ENCODE measurements at places on chromosomes 12 and 14.

GRCh38 chr14:91302391-91302790 is 57.9 kb upstream of the GPR68 start:
- DNase-seq, result no peak

GRCh38 chr14:69247676-69248440 is 12.1 kb upstream of the GALNT16 start:
- DNase-seq, result no peak

GRCh38 chr12:96751626-96752025 is 155.4 kb upstream of the NEDD1 start:
- no peak for DNase-seq

- no peak for DNase-seq
These were observed 47.6 kb downstream of the DCAF5 start for GRCh38 chr14:69105326-69105725.

DNA sequence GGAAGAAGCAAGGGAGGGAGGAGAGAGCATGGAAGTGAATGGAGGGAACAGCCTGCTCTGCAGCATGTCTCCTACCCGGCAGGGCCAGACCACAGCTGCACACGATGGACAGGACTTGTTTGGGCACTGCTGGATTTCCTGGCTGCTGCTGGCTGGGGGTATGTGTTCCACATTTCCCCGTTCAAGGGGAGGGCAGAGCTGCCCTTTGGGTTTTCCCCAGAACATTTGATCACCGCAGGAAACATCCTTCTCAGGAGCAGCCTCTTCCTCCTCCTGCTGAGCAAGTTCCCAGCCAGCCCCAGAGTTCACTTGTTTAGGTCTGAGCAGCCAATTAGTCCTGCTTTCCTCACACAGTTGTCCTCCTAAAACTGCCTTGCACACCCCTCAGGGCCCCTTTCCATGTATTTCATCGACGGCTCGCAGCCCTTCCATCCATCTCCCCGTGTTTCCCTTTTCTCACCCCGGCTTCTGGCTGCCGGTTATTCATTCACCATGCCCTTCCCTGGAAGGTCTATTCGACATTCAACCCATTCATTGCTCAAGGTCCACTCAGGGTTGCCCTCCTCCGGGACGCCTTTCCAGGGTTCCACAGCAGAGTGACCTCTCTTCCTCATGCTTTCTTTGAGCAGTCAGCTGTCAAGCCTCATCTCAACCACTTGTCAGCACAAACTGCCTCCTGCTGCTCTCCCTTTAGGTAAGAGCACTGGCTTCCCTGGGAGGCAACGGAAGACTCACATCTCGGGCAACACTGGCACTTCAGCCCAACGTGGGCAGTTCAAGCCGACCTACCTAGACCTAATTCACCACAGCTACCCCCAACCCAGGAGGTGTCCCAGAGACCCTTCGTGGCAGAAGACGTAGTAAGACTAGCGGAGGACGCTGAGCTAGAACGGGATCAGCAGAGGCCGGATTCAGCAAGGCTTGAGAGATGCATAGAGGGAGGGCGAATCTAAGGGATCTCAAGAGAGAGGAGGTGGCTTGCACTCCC is 20.1 kb upstream of the ANO2 start:
- no peak for DNase-seq

GRCh38 chr12:128783129-128783574 is 40.6 kb downstream of the SLC15A4 start:
- peak; percentile 35 for DNase-seq

GRCh38 chr12:90029317-90029716 is 320.7 kb upstream of the ATP2B1 start:
- DNase-seq, result no peak

- DNase-seq, result no peak
These were observed 28.0 kb upstream of the TMCC3 start for GRCh38 chr12:94678379-94678778.

GRCh38 chr12:54583726-54584125 is 4.7 kb downstream of the PPP1R1A start:
- no peak for DNase-seq

GRCh38 chr12:21606175-21606574 is 1.5 kb upstream of the GYS2 start:
- no peak for DNase-seq

DNA sequence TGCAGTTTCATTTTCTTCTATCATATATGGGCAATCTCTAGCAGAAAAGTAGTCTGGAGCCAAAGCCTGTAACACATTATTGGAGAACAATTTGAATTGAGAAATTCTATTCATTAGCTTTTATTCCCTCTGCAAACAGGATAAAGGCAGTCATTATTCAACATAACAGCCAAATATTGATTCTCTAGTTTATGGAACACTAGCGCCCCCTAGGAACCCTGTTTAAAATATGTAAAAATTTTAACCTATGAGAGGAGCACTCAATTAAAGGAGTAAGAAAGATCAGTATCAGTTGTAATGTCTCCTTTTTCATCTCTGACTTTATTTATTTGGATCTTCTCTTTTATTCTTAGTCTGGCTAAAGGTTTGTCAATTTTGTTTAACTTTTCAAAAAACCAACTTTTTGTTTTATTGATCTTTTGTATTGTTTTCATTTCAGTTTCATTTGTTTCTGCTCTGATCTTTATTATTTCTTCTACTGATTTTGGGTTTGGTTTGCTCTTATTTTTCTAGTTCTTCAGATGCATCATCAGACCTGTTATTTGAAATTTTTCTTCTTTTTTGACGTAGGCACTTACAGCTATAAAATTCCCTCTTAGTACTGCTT is 4.8 kb upstream of the LMNTD1 start:
- DNase-seq, result peak; percentile 5

GRCh38 chr14:54502602-54503001 is 7.1 kb upstream of the CGRRF1 start:
- no peak for DNase-seq

All from activated naive CD8-positive, alpha-beta T cell treated with anti-CD3 and anti-CD28 coated beads, Interleukin-2, amount 50 U/mL, for 24 hours (primary cell).